CD4-positive, alpha-beta T cell (primary cell): ENCODE measurements at places on chromosomes 16 and 17.
A peak's percentile ranks its signal among the peaks of the same experiment; 100 is the strongest.

DNA sequence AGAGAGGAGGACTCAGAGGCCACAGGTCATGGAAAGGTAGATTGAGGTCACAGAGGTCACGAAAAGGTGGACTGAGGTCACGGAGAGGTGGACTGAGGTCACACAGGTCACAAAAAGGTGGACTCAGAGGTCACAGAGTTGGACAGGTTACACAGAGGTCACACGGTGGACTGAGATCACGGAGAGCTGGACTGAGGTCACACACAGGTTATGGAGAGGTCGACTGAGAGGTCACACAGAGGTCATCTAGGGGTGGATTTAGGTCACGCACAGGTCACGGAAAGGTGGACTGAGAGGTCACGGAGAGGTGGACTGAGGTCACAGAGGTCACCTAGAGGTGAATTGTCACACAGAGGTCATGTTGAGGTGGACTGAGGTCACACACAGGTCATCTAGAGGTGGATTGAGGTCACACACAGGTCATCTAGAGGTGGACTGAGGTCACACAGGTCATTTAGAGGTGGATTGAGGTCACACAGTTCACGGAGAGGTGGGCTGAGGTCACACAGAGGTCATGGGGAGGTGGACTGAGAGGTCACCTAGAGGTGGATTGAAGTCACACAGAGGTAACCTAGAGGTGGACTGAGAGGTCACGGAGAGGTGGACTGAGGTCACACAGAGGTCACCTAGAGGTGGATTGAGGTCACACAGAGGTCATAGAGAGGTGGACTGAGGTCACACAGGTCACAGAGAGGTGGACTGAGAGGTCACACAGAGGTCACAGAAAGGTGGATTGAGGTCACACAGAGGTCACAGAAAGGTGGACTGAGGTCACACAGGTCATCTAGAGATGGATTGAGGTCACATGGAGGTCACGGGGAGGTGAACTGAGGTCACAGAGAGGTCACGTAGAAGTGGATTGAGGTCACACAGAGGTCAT, 26.7 kb upstream of the JPT2 start:
- no peak overlapping the region for H3K4me3 ChIP-seq
- no peaks in the 10 kb centered on the region for H3K4me1 ChIP-seq

GRCh38 chr16:80931801-80932707, 74.6 kb downstream of the CMC2 start:
- peaks cover 27% of the 10 kb centered on the region for H3K27me3 ChIP-seq
- peak overlapping the region; percentile 29 for H3K4me3 ChIP-seq
- no peak overlapping the region for H3K27ac ChIP-seq

GRCh38 chr17:27797390-27798091, 2.8 kb downstream of the NOS2 start:
- H3K4me3 ChIP-seq, result no peak overlapping the region
- no peak for DNase-seq
- no peaks in the 10 kb centered on the region for H3K36me3 ChIP-seq
- H3K27ac ChIP-seq, result no peak overlapping the region
- peaks cover 29% of the 10 kb centered on the region for H3K27me3 ChIP-seq
- H3K4me1 ChIP-seq, result peaks cover 9% of the 10 kb centered on the region

- peaks cover 39% of the 10 kb centered on the region for H3K4me1 ChIP-seq
- no peak for DNase-seq
- no peaks in the 10 kb centered on the region for H3K27me3 ChIP-seq
Observed at GRCh38 chr16:8798535-8799157, 1.0 kb downstream of the PMM2 start.

GRCh38 chr16:87694441-87695125, 71.2 kb downstream of the KLHDC4 start:
- no peak for DNase-seq
- peaks cover 11% of the 10 kb centered on the region for H3K4me1 ChIP-seq
- H3K36me3 ChIP-seq, result peaks cover 10% of the 10 kb centered on the region
- no peaks in the 10 kb centered on the region for H3K27me3 ChIP-seq
- no peak overlapping the region for H3K27ac ChIP-seq
